ENCODE measurements at places on chromosomes 3 and 15. TPM values are rescaled to one million over a fixed set of nuclear protein-coding genes. Genes with fewer than 3 reads are reported as not detected.

The PLSCR2 gene
- not detected for total RNA-seq

The GOLGA8M gene
- 0.92 TPM for total RNA-seq

The TRMT10C gene
- 19.1 TPM for total RNA-seq

The DPPA2 gene
- not detected for total RNA-seq
